ENCODE measurements at places on chromosomes 2 and 18.
A peak's percentile ranks its signal among the peaks of the same experiment; 100 is the strongest.

GRCh38 chr2:209536363-209536762 lies 112.5 kb downstream of the MAP2 start:
- no peak for DNase-seq

DNA sequence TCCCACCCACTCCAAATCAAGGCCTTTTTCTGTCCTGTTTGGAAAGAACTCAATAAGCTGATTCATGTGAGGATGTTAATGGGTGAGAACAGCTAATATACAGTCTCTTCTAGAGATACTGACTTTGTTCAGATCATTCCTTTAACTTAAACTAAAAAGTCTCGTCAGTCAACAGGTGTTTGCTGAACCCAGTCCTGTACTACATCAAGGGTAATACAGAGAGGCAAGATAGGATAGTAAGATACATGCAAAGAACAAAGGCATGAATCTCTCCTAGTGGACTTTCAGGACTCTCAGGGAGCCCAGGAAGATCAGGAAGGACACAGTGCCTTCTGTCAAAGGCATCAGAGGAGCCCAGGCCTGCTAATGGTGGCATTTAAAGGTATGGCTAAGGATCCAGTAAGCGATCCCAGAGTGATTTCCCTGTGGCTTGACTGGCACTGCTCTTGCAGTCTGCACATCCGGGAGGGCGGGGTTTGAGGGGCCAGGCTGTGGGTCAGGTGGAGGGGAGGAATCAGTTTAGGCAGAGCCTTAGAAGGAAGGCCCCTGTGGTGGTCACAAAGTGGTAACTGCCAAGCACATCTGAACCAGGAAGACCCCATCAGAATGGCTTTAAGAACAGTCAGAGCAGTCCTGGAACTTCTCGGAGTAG lies 54.0 kb downstream of the EPAS1 start:
- DNase-seq: no peak

DNA sequence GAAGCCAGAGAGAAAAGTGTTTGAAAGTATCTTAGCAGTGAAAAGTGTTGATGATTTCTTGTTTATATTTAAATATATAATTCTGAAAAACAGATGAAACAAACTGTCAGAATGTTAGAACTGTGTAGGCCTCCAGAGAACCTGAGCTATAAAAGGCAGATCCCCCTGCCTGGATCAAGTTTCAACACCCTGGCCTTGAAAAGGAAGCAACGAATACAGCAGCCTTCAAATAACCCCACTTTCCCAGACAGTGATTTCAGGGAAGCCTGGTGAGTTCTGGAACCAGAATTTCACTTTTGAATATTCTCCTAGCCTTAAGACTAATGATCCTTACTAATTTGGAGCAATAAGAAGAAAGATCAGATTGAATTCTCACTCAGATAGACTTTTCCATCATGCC lies 13.3 kb upstream of the TRIM43 start:
- no peak for DNase-seq

DNA sequence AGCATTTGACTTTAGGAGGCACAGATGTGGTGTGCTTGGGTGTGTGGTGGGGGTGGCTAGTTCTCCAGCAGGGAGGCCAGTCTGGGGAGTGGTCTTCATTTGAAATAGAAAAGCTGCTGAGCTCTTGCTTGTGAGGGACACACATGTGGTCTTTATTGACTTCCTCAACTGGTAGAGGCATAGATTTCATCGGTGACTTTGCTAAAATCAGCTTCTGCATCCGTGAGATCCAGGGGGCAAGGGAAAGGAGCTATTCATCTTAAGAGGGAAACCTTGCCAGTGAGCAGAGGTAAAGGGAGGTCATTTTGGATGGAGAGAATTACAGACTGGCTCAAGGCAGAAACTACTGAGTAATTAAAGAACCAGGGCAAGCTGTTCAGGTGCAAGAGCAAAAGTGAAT lies 4.7 kb downstream of the MAPRE3 start:
- DNase-seq: no peak

DNA sequence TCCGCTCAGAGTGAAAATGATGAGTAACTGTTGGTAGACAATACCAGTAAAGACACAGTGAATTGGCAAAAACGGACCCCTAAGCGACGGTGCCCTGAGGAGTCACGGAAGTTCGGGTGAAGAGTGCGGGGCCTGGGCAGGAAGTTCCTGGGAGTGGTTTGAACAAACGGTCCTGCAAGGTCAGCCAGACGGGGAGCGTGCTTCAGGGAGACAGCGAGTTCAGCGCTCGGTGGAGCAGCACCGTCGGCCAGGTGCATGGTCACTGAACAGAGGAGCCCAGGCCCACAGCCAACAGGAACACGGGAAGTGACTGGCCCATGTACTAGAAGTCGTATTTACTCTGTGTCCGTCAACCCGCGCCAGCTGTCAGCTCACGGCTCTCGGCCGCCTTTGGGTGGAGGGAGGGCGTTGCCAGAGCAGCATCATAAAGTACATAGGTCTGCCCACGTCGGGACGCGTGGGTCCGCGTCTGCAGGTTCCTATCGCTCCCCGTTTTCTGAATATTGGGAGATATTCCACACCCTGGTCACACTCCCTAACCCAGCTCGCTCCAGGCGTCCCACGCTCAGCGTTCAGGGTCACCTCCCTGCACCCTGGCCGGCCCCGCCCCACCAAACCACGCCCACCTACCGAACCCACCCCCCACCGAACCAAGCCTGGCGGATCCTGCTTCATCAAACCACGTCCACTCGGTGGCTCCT lies 75.6 kb upstream of the UXS1 start:
- DNase-seq: no peak

DNA sequence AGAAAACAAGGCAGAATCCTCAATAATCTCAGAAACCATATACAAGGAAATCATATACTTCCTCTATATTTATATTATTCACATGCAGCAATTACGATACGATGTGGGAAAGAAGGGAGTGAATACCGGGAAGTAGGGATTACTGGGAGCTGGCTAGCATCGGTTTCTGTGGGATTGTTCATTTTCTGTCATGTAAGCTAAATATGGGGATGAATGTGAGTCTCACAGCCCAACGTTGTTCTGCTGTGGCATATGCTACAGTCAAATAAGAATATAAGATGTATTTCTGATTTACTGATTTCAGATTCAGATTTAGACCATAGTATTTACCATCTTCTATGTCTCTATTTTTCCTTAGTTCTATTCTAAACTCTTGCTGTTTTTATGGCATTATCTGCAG lies 113.6 kb downstream of the EVA1A start:
- no peak for DNase-seq

- no peak for DNase-seq
Observed at GRCh38 chr2:17683981-17684380, 69.6 kb downstream of the SMC6 start.

GRCh38 chr2:159613651-159614285 lies 2.6 kb downstream of the BAZ2B start:
- DNase-seq: peak; percentile 28

DNA sequence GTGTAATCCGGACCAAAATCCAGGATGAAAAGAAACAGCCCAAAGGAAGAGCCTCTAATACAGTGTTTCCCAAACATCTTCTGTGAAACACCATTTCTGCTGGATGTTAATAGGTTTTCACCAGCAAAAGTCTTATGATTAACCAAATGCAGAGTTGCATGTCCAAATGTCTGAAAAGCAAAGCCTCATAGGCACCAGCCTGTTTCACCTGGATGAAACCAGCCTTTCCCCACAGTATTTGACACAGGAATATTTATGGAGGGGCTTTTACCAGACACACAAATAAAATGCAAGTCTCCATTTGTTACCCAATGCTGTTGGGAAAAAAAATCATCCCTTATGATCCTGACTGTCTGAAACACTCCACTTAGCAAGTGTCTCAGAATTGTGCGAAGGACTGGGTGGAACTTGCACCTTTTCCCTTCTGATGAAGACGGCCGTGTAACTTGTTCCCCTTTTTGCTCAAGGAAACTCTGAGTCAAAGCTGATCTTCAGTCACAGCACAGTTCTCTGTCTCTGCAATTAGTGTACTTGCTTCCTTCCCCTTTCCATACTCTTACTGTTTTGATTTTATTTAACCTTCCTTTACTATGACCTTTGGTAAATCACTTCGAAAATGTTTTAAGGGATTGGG lies 70.3 kb upstream of the IL1R2 start:
- no peak for DNase-seq

- no peak for DNase-seq
Observed at GRCh38 chr18:7921938-7922587, 354.9 kb downstream of the PTPRM start.

GRCh38 chr2:39922679-39923405 lies 143.8 kb upstream of the THUMPD2 start:
- DNase-seq: no peak

DNA sequence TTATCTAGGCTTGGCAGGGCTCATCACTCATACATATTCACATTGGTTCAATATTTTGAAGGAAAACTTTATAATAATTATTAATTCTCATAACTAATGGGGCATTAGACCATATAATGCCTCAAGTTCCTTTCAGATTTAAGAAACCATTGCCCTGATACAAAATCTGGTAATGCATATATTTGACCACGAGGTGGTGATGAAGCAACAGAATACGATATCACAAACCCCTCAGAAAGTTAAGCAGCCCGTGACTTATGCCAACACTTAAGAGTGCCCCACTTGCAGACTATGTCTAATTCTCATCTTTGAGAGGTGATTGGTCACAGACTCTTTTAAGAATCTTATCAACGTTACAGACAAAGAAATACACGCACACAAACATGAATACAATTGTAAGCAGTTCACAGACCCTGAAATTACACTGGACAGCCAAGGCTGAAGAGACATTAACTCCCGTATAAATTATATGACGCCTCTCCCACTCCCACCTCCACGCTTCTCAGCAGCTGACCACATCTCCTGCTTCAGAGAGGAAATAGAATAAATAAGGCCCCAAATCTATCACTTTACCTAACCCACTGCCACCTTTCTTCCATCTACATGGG lies 20.7 kb upstream of the DNAH6 start:
- DNase-seq: no peak

GRCh38 chr2:240663546-240664190 lies 19.0 kb downstream of the AQP12B start:
- no peak for DNase-seq

DNA sequence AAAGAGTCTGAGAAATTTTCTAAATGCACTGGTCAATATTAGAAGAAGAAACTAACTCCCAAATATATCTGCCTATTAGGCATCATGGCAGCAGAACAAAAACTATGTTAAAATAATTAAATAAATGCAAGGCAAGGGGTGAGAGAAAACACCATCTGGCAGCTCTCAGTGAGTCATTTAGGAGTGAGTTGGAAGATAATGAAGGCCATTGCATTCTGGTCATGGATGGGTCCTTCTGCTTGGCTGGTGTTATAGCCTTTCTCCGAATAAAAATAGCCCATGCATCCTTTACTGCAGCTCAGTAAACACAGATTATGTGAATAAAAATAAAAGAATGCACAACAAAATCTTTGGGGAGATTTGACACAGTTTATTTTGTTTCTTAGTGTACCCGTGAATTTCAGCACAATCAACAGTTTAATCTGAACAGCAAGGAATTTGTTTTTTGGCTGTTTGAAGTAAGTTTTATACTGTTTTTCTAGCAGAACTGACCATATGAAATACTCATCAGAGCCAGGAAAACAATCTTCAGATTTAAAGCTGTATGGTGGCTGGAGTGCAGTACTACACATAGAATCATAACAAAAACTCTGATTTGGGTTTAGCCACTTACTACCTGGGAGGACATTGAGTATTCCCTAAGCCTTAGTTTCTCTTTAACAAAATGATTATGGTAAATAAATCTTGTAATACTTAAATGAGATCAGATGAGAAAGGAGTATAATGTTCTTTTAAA lies 225.1 kb upstream of the ITGA4 start:
- DNase-seq: no peak

- no peak for DNase-seq
Observed at GRCh38 chr18:42854558-42854957, 260.9 kb downstream of the RIT2 start.

- DNase-seq: no peak
Observed at GRCh38 chr2:29518010-29518409, 402.8 kb downstream of the CLIP4 start.

DNA sequence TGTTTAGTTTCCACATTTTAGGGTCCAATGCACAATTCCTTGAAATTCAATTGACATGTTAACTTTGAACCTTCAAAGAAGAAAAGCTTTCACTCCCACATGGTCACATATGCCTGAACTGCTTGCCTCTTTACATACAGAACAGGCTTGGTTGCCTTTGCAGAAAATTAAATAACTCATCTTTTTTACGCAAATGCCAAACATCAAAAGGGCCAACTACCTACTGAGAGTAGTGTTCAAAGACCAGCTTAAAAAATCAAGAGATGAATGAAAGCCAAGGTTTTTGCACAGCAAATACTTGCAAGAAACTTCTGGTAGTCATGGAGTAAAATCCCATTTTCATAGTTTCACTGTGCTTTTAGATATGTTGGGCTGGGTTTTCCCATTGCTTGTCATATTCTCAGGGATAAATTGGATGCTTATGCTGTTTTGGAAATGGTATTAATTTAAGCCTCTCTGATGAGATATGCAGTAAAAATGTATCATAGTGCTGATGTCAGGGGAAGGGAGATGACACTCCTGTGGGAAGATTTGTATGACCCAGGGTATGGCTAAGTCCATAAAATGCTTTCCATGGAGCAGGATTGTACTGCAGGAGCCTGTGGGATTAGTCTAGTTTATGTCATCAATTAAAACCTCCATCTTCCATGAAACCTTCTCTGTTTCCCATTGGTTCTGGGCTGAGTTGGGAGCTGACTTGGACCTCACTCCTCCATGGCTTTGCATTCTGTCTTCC lies 60.6 kb upstream of the DARS1 start:
- no peak for DNase-seq

GRCh38 chr18:13126966-13127598 lies 91.5 kb upstream of the LDLRAD4 start:
- no peak for DNase-seq

GRCh38 chr2:31933066-31933465 lies 77.7 kb downstream of the MEMO1 start:
- DNase-seq: no peak

- no peak for DNase-seq
Observed at GRCh38 chr2:194539425-194539824, 1117.6 kb upstream of the SLC39A10 start.

DNA sequence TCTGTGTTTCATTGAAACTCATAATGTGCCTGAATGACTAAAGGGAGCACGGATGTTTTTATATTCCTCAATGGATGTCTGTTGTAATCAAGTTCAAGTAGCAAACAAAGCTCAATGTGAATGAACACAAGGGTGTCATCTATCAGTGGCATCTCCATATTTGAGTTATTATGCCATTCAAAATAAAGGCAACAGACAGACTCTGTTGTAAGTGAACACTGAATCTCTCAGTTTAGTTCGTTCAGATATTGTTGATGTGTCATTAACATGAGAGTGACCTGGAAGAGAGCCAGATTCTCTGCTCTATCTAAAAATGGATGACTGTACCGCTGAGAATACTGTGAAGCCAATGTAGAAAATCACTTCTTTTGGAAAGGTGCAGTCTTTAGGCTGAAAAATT lies 118.7 kb downstream of the NUP35 start:
- DNase-seq: no peak

GRCh38 chr2:848099-848498 lies 102.5 kb upstream of the SNTG2 start:
- no peak for DNase-seq

GRCh38 chr2:28707592-28707991 lies 44.0 kb upstream of the PPP1CB start:
- no peak for DNase-seq
